ENCODE measurements at places on chromosomes 16 and 17. TPM values are rescaled to one million over a fixed set of nuclear protein-coding genes. Genes with fewer than 3 reads are reported as not detected.

- no peak for DNase-seq
These were observed at the start of gene CCDC92B for GRCh38 chr17:2749058-2749783. Gene CCDC92B (minus strand): TSS chr17:2749652. CDS start chr17:2735145, 14,507 bp downstream.

DNA sequence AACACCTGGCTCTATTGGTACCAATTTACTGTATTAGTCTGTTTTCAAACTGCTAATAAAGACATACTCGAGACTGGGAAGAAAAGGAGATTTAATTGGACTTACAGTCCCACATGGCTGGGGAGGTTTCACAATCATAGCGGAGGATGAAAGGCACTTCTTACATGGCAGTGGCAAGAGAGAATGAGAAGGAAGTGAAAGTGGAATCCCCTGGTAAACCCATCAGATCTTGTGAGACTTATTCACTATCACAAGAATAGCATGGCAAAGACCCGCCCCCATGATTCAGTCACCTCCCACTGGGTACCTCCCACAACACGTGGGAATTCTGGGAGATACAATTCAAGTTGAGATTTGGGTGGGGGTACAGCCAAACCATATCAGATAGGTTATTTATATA, 22.6 kb upstream of the GOSR1 start:
- DNase-seq: no peak

- no peak for DNase-seq
These were observed 37.7 kb downstream of the SLC7A5 start for GRCh38 chr16:87831421-87832136.

GRCh38 chr17:35898283-35899070, 18.3 kb upstream of the CCL5 start:
- no peak for DNase-seq

DNA sequence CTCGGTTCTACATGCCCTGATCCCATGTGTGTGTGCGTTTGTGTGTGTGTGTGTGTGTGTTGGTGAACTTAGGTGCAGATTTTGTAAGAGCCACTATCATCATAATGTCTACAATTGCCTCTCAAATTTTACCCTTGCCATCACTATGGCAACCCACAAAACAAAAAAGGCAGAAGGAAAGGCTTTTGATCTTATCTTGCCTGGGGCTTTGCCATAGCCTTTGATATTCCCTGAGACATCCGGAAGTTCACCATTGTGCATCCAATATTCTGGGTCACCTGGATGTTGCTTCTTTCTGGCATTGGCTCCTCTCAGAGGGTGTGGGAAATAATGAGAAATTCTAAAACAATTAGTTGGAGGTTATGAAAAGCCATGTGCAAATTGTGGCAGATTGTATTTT, 114.7 kb downstream of the HAPSTR1 start:
- no peak for DNase-seq

The MPP3 gene
- total RNA-seq: 7.7 TPM

GRCh38 chr17:48592057-48592514, 1.5 kb downstream of the HOXB5 start:
- peak; percentile 66 for DNase-seq

The KRTAP4-9 gene
- total RNA-seq: not detected

The ATP2A3 gene
- 5.7 TPM for total RNA-seq

GRCh38 chr17:80118601-80119270, 17.4 kb downstream of the GAA start:
- DNase-seq: no peak

GRCh38 chr16:70711211-70712031, 25.6 kb upstream of the MTSS2 start:
- DNase-seq: no peak

DNA sequence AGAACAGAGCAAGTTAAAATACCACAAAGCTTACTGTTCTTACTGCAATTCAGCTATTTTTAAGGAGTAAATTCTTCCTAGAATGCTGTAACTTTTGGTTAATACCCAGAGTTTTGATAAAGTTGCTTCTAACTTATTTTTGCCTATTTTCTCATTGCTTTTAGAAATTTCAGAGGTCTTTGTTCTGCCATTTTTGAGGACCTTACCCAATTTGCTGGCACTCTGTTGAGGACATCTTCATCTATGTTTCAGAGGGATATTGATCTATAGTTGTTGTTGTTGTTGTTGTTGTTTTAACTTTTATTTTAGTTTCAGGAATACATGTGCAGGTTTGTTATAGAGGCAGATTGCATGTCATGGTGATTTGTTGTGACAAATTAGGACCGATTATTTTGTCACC, 111.0 kb upstream of the NACA2 start:
- DNase-seq: no peak

DNA sequence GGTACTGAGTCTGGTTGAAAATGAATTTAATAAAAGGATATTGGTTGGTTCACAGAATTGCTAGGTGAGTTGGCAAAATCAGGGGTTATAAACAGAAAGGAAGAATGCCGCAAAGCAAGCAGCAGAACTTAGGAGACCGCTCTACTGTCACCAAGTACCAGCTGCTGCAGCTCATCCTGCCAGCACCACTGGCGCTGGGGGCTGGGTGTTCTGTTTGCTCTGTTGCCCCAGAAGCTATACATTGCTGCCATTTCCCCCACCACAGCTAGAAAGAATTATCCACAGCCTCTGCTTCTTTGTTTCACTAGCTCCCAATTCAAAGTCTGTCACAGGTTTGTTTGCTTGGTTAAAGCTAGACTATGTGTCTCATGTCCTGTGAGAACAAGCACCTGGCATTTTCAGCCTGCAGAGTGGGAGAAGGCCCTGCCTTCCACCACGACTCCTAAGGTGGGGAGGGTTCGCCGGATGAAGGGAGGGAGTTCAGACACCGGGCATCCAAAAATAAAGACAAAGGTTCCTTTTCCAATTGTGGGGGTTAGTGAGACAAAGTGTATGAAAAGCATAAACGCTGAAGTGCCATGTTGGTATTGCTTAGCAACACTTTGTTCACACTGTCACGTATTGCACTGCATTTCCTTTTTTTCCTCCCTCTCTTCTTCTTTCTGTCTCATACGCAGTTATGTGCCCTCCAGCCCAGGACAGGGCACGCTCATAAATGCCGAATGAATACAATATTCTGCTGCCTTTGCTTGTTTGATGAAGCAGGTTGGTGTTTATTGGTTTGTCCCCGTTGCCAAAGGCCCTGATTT, 9.6 kb upstream of the CPD start:
- no peak for DNase-seq

The DPEP1 gene
- 2.6 TPM for total RNA-seq

GRCh38 chr17:81426393-81427172, 31.3 kb downstream of the BAHCC1 start:
- DNase-seq: no peak

The ACSM2A gene
- not detected for total RNA-seq

The NSRP1 gene
- 3.0 TPM for total RNA-seq

The CXCL16 gene
- total RNA-seq: 0.42 TPM

- DNase-seq: no peak
These were observed 12.5 kb downstream of the TMIGD1 start for GRCh38 chr17:30321314-30321713.

DNA sequence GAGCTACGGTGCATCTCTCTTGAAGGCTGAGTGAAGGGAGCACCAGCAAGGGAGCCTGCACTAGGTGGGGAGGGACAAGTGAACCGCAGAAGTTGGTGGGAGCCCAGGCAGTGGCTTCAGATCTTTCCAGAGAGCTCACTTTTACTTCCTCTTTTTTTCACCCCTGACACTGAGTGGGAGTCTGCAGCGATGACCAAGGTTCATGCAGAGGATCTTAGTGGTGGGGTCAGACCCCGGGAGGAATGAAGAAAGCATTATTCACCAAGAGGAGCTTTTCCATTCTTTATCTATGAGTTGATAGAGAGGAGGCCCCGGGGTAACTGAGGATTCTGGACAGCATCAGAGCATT, 3.0 kb upstream of the CCL2 start:
- no peak for DNase-seq

DNA sequence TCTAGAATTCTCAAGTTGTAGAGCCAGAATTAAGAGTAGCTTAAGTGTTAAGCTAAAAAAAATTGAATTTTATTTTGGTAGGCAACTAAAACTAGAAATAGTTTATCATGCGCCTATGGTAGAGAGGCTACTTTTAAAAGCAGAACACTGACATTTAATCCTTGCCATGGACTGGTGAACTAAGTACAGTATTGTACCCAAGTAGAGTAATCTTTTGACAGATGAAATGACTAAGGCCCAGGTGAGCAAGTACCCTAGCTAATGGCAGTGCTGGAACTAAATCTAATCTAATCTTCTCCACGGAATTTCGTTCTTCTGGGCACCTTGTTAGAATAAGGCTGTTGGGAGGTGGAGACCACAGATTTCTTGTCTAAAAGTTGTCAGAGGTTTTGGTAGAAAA, 11.8 kb downstream of the RBL2 start:
- DNase-seq: no peak

DNA sequence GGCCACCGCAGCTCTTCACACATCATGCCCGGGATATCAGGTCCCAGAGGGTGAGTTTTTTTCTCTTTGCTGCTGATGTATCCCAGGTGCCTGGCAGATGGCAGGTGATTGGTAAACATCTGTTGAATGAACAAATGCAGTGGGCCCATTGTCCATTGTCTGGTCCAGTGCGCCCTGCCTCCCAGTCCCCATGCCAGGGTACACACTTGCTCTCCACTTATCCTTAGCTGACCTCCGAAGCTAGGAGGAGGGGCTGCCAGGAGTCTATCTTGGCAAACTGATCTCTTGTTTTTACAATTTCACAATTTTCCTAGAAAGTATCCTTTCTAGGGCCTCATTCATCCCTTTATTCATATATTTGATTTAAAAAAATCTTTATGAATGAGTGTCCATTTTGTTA, 196.0 kb downstream of the RAB11FIP4 start:
- no peak for DNase-seq

- peak; percentile 76 for DNase-seq
These were observed 44.9 kb downstream of the USP22 start for GRCh38 chr17:20997711-20998570.

The MT1A gene
- not detected for total RNA-seq

- no peak for DNase-seq
These were observed 33.3 kb downstream of the TRIM25 start for GRCh38 chr17:56880571-56880970.

The AIPL1 gene
- 0.28 TPM for total RNA-seq

The ZG16 gene
- total RNA-seq: not detected

GRCh38 chr16:3946604-3947180, 66.2 kb upstream of the CREBBP start:
- DNase-seq: peak; percentile 38

GRCh38 chr17:49861150-49861884, 13.4 kb upstream of the TAC4 start:
- peak; percentile 93 for DNase-seq

DNA sequence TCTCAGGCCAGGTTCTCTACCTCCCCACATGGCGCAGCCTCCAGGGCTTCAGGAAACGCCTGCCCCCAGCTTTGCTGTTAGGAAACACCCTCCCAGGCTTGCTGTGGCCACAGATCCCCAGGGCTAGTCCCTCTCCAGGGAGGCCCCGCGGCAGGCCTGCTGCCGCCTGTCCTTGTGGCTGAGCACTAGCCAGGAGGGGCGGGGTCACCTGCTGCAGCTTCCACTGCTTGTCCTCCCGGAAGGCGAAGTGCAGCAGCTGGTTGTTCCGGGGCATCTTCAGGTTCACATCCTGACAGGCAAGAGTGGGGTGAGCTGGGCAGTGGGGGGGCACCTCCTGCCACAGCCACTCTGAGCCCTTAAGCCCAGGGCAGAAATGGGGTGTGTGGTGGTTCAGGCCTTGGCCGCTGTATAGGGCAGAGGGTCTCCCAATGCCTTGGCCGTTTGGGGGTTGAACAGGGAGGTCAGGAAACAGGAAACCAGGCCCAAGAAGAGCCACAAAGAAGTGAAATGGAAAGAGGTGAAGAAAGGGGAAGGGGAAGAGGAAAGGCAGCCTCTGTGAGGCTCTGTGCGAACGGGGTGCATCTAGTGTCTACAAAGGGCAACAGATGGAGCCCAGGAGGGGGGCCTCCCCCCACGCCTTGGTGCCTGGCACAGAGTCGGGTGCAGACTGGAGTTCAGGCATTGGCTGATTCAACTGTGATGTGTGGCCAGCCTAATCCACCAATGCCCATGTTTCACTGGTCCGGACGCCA, 2.0 kb downstream of the ROGDI start:
- peak; percentile 42 for DNase-seq

The APOBR gene
- not detected for total RNA-seq

DNA sequence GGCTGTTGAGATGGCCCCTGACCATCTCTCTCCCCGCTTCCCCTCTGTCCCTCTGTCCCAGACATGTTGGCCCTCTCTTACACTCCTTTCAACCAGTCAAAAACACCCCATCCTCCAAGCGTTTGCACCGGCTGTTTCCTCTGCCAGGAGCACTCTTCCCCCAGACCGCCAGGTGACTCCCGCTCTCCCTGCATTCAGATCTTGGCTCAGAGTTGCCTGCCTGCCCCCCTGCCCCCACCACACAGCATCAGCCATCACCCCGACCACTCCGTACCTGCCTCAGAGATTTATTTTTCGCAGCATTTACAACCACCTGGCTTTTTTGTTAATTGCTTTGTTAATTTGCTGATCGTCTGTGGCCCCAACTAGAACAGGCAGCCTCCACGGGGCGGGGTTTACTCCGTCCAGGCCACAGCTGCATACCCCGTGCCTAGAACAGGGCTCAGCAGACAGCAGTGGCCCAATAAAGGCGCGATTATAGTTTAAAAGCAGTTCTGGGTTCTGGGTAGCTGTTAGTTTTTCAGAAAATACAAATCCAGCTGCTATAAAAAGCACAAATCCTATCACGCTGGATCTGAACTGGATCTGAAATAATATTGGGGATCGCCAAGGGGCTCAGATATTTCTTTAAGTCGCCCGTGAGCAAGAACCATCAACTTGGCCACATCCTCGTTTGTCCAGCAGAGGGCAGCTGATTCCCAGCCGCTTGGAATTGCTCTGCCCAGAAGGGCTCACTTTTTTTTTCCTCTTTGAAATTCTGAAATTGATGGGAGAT, 173.6 kb downstream of the IRF8 start:
- DNase-seq: peak; percentile 86

- peak; percentile 57 for DNase-seq
These were observed 35.4 kb upstream of the ENPP7 start for GRCh38 chr17:79695293-79695790.

The CFAP97D1 gene
- total RNA-seq: 0.21 TPM

- DNase-seq: no peak
These were observed 7.7 kb upstream of the SLFN12L start for GRCh38 chr17:35545150-35545549.

DNA sequence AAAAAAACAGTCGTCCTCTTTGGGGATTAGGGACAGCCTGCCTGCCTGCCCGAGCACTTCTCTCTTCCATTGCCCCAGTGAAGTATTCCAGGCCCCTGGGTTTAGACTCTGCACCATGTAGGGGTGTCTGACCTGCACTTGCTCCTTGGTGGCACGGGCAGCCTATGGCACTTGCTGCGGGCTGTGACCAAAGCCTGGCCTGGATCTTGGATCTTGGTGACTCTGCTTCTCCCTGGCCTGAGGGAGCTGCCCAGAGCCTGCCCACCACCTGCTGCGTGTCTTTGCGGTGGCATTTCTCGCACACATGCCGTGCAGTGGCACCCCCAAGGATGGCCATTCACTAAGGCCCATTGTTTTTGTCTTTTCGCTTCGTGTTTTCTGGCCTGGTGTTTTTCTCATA, 6.1 kb upstream of the STH start:
- DNase-seq: peak; percentile 73

DNA sequence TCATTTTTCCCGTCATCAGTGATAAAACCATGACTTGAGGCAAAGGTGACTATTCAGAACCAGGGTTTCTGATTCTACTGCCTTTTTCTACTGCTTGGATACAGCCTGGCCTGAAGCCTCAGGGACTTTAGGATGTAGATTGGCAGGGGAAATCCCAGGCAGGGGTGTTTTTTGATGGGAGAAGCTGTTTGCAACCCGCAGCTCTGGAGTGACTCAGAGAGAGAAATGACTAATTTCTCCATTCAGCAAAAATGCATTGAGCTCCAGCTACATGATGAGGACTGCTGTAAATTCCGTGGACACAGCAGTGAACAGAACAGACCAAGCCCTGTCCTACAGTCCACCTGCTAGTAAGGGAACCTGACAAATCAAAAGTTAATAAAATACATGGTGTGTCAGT, 560.6 kb downstream of the CDH13 start:
- no peak for DNase-seq

The SEPTIN12 gene
- total RNA-seq: not detected
